ENCODE measurements at places on chromosomes 3 and 15. TPM values are rescaled to one million over a fixed set of nuclear protein-coding genes. Genes with fewer than 3 reads are reported as not detected.

DNA sequence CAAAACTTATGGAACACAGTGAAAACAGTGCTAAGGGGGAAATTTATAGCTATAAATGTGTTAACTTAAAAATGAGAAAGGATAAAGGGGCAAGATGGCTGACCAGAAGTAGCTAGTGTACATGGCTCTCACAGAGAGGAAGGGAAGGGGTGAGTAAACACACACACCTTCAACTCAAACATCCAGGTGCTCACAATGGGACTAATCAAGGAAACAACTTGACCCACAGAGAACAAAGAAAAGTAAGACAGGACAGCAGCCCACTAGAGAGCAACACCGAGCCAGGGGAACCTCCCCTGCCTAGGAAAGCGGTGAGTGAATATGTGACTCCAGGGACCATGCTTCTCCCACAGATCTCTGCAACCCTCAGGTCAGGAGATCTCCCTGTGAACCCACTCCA, 85.0 kb upstream of the UBP1 start:
- DNase-seq = no peak

- no peak for DNase-seq
Observed at GRCh38 chr3:104206925-104207324, 1159.8 kb upstream of the ALCAM start.

GRCh38 chr15:43370975-43371974, at the start of the genes TUBGCP4 and ZSCAN29:
Gene TUBGCP4 (plus strand): TSS chr15:43371101. CDS start chr15:43371355, 254 bp downstream.
Gene ZSCAN29 (minus strand): TSS chr15:43371043. CDS start chr15:43369913, 1,130 bp downstream.
- DNase-seq = peak; percentile 66

DNA sequence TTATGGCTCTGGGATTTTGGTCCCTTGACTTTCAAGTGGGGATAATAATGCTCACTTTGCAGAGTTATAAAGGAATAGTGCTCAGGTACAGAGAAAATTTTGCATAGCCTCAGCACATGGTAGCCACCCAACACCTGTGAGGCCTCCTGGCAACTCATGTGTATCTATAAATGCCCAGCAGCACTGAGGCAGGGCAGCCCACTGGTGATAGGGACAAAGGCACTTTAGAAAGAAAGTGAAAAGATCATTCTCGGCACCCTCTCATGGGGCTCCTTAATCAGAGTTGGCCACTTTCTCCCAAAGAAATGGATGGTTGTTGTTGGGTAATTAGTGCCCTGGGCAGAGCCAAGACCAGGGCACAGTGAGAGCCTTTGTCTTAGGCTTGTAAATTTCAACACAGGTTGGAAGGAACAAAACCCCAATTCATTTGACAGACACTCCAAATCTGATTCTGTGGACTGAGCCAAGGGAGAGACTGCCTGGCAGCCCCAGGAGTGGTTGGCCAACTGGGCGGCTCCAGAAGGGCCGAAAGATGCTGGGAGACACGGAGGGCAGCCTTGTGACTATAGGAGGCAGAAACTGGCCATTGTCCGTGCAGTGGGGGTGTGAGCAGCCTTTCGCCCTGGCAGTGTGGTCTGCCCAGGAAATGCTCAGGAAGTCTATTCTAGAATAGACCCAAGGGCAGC, 213.2 kb upstream of the RGMA start:
- DNase-seq = no peak

DNA sequence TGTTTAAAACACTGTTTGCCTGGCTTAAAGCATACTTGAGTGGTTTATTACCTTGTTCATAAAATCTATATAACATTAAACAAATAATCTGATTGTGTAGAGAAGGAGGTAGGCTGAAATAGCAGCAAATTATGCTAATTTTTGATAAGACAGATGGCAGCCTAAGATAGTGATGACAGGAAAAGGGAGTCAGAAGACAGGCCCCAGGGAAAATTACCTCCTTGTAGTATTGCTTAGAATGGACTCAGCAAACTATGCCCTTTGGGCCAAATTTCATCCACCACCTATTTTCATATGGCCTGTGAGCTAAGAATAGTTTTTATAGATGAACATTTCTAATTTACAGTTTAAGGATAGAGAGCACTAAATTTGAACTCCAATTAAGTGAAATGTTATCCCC, 37.8 kb downstream of the CHD2 start:
- DNase-seq = no peak

Gene SLC51A
- total RNA-seq = not detected

Gene GRK7
- not detected for total RNA-seq

Gene STAB1
- not detected for total RNA-seq

Gene RTP2
- total RNA-seq = not detected

Gene SLC22A14
- total RNA-seq = 0.35 TPM

Measured in NCI-H460 (cell line).